GM23248 (cell line): ENCODE measurements at places on chromosomes 7 and 10.
A peak's percentile ranks its signal among the peaks of the same experiment; 100 is the strongest.

GRCh38 chr10:48836605-48837004 is 103.0 kb downstream of the LRRC18 start:
- DNase-seq: no peak

- no peak for DNase-seq
These were observed 9.2 kb downstream of the NEBL start for GRCh38 chr10:20887706-20888555.

GRCh38 chr10:107157071-107157470 is 7.4 kb downstream of the SORCS1 start:
- DNase-seq: no peak

DNA sequence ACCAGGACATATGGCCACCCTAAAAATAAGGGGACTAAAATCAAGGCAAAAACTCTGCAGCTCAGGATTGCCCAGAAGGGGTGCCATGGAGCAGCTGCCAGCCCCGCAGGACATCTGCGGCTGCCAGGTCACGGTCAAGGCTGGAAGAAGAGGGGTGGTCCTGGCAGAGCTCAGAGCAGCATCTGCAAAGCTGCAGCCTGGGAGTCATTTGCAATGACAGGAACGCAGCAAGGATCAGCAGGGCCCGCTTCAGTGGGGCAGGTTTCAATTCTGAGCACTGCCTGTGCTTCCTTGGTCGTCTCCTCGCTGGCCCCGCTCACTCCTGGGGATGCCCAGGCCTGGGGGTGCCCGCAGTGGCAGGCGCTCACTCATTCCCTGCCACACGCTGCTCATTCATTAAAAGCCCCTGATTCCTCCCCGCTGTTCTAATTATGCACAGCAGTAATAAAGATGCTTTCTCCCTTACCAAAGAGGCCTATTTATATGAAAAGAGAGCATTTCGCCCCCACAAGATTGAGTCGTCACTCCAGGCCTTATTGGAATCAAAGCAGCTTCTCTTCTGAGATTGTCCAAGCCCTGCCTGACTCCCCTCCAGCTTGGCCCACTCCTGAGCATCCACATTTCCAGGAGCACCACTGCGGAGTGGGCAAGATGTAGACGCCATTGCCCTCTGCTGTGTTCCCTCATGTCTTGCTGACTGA is 4.6 kb downstream of the HSPA12A start:
- DNase-seq: peak; percentile 41

DNA sequence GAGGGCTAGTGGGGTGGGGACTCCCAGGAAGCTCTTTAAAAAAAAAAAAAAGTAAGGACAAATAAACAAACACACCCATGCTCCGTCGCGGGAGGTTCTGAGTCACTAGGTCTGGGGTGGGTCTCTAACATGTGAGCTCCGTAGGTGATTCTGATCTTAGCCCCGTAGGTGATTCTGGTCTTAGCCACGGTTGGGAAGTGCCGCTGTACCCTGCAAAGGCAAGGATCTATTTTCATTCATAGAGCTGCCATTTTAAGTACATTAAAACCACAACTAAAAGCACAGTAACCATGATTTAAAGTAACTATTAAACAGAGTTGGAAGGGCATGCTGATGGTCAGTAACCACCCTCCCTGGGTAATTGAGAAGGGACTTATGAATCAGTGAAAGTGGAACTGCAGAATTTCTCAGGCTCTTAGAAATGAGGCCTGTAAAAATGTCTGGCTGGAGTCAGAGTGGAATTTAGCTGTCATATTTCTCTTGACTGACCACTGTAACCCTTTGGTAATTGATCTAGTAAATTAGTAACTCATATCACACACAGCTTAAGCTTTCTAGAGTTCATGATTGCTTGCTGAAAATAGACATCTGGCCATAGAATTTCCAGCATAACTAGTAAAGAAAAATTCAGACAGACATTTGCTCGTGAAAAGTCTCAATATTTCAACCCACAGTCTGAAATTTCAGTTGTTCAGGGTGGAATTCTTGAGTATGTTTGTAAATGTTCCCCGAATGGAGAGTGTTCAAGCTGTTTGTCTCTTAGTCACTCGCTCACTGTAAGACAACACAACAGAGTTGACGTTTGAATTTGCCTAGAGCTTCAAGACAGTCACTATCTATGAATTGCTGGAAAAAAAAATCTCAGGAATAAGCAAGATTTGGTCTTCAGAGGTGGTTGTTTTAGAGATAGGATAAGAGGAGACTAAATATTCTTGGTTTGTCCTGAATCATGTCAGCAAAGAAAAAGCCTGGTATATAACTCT is 34.2 kb upstream of the TCF7L2 start:
- DNase-seq: peak; percentile 45

- no peak for DNase-seq
These were observed 322.2 kb downstream of the FGFR2 start for GRCh38 chr10:121276046-121276445.

- no peak for DNase-seq
These were observed 700.9 kb upstream of the ANKRD30A start for GRCh38 chr10:36424502-36424901.

- DNase-seq: peak; percentile 40
These were observed 232.6 kb upstream of the FERD3L start for GRCh38 chr7:19377611-19378344.

- no peak for DNase-seq
These were observed 33.4 kb downstream of the INPP5A start for GRCh38 chr10:132570771-132571649.

GRCh38 chr10:42864575-42864974 is 82.0 kb downstream of the BMS1 start:
- DNase-seq: peak; percentile 28

- no peak for DNase-seq
These were observed 12.1 kb upstream of the BHLHA15 start for GRCh38 chr7:98199131-98199530.

GRCh38 chr7:158166386-158167340 is 421.0 kb downstream of the PTPRN2 start:
- no peak for DNase-seq

DNA sequence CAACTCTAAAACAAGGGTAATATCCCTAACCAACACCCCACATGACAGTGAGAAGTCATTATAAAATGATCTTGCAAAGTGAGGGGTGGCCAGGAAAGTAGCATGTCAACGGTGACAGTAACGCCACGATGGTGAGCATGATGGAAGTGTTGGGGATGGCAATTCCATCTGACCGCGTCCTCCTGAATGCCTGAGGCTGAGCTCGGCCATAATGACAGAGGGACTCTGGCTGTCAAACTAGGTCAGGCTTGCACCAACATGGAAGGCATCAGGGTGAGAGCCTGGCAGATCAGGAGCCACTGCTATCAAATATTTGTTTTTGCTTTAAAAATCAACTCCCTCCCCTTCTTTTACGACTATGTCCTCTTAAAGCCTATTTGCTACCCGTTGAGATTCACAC is 55.7 kb upstream of the EFCAB10 start:
- no peak for DNase-seq

GRCh38 chr10:15370212-15370855 is 755 bp downstream of the FAM171A1 start:
- DNase-seq: peak; percentile 67

- DNase-seq: peak; percentile 2
These were observed 56.4 kb upstream of the NPS start for GRCh38 chr10:127492607-127493250.

DNA sequence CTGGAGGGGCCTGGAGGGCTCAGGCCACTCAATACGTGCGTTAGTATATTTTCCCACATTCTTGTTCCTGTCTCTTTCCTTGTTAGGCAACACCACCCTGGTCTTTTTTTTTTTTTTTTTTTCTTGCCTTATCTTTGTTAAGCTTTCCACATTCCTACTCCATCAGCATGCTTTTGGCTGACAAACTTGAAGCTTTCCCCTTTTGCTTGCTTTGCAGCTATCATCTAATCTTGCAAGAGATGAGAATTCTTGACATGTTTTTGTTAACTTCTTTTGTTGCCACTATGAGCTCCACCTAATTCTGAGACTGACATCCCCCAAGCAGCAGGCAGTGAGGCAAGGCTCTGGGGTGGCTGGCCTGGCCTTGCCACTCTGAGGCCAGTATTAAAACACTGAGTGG is 52.5 kb upstream of the NRP1 start:
- DNase-seq: no peak

DNA sequence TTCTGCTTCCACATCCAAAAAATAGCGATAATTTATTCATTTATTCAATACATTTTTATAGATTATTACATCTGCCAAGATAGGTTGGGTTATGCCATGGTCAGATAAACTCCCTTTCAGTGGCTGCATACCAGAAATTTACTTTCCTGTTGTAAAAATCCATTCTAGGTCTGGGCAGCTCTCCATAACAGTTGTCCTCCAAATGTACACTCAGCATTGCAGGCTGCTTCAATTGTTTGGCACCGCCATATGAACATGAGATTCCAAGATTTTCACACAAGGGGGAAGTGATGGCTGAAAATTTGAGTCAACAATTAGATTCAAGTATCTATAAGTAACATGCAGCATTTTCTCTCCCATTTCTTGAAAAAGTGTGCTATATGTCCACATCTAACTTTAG is 568.7 kb downstream of the ETV1 start:
- no peak for DNase-seq

- DNase-seq: no peak
These were observed 41.3 kb upstream of the AOAH start for GRCh38 chr7:36765605-36766004.

DNA sequence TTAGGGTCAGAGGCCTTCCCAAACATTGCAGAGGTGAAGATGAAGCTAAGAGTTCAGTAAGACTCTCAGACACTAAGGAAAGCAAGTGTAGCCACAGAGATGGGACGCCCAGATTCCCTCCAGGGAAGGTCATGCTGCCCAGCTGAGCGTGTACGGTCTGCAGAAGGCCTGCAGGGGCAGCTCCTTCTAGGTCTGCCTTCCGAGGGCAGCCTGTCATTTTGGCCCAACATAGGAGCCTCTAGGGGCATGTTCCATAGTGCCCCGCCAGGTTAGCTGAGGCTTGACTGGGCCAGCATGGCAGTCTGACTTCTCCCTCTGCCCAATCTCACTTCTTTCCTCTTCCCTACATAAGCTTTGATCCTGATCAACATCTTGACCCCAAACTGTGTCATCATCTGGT is 130.7 kb downstream of the PIP4K2A start:
- no peak for DNase-seq

DNA sequence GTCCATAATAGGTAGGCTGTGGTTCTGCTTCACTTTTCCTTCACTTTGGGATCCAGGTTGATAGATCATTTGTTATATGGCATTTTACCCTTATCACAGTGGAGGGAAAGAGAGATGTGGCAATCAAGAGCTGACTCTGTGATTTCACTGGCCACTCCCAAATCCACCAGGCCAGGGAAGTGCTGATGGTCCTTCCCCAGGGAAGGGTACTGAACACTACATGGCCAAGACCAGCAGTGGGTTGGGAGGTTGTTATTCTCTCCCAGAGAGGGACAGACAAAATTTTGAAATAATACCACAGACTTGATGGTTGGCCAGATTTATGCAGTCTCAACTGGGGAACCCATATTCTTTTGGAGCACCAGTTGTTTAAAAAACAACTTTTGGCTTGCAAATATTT is 102.5 kb downstream of the SND1 start:
- DNase-seq: no peak

GRCh38 chr10:76393875-76394706 is 962.7 kb downstream of the LRMDA start:
- DNase-seq: peak; percentile 29

DNA sequence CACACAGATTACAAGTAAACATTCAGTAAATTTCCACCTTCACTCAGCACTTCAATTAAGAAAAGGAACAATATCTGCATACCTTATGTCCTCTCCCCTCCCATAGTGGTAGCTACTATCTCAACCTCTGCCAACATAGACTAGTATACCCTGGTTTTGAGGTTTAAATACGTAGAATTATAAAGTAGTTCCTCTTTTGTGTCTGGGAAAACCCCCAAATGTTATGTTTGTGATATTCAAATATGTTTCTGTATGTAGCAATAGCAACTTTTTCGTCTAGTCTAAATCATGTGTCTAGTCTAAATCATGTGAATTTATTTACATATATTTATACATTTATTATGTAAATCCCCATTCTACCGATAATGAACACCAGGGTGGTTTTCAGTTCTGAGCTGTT is 13.2 kb upstream of the CAMK2B start:
- DNase-seq: no peak

DNA sequence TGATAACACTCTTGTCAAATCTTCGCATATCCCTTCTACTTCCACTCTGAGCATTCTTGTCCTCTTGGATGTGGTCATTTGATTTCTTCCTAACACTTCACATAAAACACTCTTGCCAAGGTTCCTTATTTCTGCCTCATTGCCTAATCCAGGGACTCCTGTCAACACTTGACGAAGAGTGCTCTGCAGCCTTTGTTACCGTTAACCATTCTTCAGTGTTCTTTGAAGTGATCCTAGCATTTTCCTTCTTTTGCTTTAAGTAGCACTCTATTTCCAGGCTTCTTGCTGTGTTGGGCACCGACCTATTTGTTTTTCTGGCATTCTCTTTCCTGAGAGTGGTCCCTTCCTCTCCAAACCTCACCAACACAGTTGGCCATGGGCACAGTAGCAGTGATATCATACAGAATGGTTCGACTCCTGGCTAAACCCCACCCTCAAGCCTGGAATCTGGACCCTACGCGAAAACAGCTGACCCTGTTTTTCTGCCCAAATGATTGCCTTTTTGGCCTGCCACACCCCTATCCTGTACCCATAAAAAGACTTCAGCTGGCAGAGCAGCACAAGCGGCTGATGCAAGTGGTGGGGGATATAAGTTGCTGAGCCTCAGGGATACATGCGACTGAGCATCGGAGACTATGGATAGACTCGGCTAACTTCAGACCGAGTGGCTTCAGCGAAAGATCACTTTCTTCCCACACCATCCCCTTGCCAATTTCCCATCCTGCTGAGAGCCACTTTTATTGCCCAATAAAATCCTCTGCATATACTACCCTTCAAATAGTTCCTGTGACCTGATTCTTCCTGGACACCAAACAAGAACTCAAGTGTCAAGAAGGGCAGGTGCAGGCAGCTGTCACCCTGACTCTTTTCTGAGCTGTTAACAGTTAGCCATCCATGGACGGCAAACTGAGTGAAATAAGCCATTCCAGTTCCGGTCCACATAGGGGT is 820.6 kb downstream of the CCSER2 start:
- no peak for DNase-seq

GRCh38 chr7:114047889-114048288 is 129.1 kb upstream of the PPP1R3A start:
- peak; percentile 87 for DNase-seq

GRCh38 chr7:118713039-118713438 is 488.5 kb downstream of the ANKRD7 start:
- DNase-seq: no peak

DNA sequence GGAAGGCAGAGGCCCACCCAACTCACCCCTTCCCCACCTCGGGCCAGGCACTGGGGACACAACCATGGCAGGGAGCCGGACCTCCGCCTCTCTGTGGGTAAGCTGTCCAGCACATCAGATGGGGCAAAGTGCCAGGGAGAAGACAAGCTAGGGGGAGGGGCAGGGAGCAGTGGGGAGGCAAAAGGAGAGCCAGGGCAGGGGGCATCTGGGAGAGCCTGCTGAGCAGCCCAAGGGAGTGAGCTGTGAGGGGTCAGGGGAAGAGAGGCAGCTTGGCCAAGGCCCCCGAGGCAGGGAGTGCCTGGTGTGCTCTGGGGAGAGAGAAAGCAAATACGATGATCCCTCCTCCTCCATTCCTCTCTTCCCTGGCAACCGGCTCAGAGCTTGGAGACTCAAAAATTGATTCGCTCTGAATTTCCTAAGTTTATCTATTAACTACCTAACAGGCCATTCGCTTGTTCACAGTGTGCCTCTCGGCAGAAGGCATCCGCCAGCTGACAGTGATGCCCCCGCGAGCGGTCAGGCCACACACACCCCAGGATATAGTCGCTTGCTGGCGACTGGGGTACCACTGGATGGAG is 4.5 kb downstream of the CAMK2B start:
- DNase-seq: no peak

- DNase-seq: no peak
These were observed 39.9 kb downstream of the ST8SIA6 start for GRCh38 chr10:17414484-17414883.

GRCh38 chr7:123193235-123193634 is 6.5 kb downstream of the SLC13A1 start:
- no peak for DNase-seq
